Ecto neural progenitor cell (in vitro differentiated cells): ENCODE measurements at places on chromosomes 13 and 19.

DNA sequence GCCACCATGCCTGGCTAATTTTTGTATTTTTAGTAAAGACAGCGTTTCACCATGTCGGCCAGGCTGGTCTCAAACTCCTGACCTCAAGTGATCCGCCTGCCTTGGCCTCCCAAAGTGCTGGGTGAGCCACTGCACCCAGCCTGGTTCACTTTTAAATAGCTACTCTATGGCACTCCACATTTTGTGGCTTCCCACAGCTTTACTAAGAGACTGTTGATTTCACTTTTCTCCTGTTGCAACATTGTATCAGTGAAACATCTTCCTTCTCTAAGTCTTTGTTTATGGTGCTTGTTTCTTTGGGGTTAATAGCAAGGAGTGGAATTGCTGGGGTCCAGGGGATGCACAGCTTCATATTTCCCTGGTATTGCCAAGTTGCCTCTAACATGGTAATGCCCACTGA lies 12.3 kb downstream of the TMEM38A start:
- no peak for DNase-seq

- no peak for DNase-seq
Measured at GRCh38 chr13:61138857-61139256, 276.8 kb downstream of the PCDH20 start.

DNA sequence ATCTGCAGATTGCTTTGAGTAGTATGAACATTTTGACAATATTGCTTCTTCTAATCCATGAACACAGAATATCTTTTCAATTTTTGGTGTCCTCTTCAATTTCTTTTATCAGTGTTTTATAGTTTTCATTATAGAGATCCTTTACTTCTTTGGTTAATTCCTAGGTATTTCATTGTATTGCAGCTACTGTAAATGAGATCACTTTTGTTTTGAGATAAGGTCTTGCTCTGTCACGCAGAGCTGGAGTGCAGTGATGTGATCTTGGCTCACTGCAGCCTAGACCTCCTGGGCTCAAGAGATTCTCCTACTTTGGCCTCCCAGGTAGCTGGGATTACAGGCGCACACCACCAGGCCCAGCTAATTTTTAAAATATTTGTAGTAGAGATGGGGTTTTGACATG lies 9.8 kb downstream of the CYP2A7 start:
- DNase-seq = no peak

- no peak for DNase-seq
Measured at GRCh38 chr19:5313307-5313706, 27.3 kb downstream of the PTPRS start.

GRCh38 chr19:48541813-48542212 lies 10.2 kb upstream of the SULT2B1 start:
- DNase-seq = no peak

DNA sequence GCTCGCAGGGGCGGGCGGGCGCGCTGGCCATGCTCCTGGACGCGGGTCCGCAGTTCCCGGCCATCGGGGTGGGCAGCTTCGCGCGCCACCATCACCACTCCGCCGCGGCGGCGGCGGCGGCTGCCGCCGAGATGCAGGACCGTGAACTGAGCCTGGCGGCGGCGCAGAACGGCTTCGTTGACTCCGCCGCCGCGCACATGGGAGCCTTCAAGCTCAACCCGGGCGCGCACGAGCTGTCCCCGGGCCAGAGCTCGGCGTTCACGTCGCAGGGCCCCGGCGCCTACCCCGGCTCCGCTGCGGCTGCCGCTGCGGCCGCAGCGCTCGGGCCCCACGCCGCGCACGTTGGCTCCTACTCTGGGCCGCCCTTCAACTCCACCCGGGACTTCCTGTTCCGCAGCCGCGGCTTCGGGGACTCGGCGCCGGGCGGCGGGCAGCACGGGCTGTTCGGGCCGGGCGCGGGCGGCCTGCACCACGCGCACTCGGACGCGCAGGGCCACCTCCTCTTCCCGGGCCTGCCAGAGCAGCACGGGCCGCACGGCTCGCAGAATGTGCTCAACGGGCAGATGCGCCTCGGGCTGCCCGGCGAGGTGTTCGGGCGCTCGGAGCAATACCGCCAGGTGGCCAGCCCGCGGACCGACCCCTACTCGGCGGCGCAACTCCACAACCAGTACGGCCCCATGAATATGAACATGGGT lies 599 bp downstream of the ZIC2 start:
- peak; percentile 61 for DNase-seq

- DNase-seq = no peak
Measured at GRCh38 chr13:70662231-70662940, 554.1 kb upstream of the KLHL1 start.

- peak; percentile 98 for DNase-seq
Measured at GRCh38 chr19:45467456-45468158, at the start of gene FOSB. Gene FOSB (plus strand): TSS chr19:45467996. CDS start chr19:45468587, 591 bp downstream.

DNA sequence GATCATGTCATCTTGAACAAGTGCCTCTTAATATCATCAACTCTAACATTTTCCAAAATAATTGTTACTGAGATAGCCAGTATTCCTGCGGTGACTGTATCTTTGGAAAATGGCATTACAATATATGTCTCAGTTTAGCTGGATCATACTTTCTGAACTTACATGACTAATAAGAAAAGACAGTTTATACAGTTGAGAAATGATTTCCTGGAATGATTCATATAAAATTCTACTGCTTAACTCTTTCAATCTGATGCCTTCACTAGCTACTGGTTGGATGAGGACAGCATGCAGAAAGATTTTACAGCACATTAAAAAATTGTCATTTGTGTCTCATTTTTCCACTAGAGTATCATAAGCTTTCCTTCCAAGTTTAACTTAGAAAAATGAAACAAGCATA lies 302.1 kb downstream of the PCDH17 start:
- no peak for DNase-seq

GRCh38 chr13:26999499-26999898 lies 172.1 kb downstream of the USP12 start:
- DNase-seq = no peak

DNA sequence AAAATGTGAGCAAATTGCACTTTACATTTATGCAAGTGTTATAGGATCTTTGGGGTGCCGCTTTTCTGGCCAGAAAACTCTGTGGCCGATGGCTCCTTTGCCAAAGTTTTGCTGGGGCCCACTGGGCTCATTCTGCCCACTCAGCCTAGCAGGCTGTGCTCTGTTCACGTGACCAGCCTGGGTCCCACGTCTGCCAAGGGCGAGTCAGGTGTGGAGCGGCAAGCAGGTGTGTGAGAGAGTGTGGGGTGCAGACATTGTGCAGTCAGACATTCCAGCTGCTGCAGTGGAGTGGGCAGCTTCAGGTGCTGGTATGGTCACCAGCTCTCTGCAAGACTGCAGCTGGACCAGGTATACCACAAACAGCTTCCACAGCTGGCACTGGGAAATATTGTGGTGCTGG lies 2305.7 kb downstream of the PCDH9 start:
- DNase-seq = no peak
